ENCODE measurements at places on chromosomes 11 and 22.

DNA sequence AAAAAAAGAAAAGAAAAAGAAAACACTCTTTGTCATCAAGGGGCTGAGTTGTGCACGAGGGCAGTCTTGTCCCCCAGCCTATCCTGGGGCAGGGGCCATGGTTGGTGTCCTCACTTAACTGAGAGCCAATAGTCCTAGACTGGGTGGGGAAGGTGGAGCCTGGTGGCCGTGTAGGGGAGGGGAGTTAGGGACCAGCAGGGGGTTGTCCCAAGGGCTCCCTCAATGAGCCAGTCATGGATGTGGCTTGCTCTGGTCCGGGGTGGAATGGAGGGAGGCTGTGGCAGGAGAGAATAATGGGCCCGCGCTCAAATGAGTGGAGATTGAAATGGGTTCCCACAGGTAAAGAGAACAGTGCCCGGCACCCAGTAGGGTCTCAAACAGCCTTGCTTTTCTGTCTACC is 46.2 kb downstream of the CACNA1I start:
- DNase-seq = no peak

GRCh38 chr11:2728663-2729332 is 29.0 kb upstream of the KCNQ1OT1 start:
- DNase-seq = no peak

DNA sequence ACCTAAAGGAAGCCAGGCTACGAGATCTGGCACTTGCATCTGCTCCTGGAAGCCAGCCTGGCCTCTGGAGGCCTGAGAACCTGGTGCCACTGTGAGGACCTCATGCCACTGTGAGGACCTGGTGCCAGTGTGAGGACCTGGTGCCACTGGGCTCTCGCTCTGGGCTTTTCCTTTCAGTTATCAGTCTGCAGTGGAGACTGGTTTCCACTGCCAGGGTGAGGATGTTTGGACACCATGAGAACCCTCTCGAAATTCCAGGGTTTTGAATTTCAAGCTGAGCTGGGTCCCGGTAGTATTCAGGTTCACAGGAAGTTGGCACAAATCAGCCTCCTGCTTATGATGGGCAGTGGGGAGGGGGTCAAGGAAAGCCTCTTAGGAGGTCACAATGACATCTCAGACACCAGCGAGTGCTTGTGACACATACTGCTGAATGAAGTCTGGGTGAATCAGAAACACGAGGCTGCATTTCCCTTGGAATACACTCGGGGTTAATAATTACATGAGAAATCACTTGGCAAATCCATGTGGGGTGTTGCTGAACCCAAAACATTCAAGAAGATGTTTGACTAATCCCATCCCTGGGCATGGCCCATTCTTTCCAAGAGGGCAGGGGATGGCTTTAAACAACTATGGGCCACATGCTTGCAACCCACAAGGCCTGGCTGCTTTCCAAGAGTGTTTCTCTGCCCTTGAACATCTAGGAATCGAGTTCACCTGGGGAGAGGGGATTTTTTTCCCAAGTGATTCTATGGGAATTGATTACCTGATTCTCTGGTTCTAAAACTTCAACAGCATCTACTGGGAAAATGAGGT is 60.2 kb downstream of the LINC01488 start:
- DNase-seq = no peak

- no peak for DNase-seq
These were observed 694.6 kb downstream of the TBC1D22A start for GRCh38 chr22:47457021-47457420.

DNA sequence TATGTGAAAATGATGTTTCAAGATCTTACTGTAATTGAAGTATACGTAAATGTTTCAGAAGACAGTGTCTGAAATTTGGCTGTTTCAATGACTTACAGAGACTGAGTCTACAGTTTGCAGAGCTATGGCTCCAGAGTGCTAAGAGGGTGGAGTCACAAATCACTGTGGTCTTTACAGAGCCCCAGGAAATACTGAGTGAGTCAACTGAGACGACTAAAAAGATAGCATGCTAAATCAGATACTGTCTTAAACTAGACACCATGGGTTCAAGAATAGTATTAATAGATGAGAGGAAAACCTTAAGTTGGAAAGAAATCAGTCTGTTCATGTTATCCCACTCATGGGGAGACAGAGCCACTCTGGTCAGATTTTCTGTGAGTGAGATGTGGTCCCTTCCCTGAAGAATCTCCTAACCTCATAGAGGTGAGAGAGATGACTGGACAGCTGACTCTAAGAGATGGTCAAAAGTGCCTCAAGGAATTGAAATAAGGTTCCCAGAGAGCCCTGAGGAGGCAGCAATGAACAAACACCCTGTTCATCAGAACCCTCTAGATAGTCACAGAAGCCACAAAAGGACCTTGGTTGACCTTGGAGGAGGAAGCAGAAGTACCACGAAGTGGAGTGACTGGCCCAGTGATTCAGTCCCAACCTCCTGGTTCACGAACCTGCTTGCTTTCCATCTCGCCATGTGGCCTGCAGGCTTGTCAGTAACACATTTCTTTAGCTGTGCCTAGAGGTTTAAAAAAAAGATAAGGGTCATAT is 30.2 kb downstream of the C11orf91 start:
- DNase-seq = no peak

- DNase-seq = no peak
These were observed 32.9 kb downstream of the RPS6KA4 start for GRCh38 chr11:64391839-64392238.
